ENCODE measurements at places on chromosomes 3 and 15.

GRCh38 chr3:130490241-130490640 is 26.7 kb upstream of the COL6A6 start:
- H3K4me3 ChIP-seq: no peak overlapping the region
- no peaks in the 10 kb centered on the region for H3K36me3 ChIP-seq
- H3K27ac ChIP-seq: no peak overlapping the region

DNA sequence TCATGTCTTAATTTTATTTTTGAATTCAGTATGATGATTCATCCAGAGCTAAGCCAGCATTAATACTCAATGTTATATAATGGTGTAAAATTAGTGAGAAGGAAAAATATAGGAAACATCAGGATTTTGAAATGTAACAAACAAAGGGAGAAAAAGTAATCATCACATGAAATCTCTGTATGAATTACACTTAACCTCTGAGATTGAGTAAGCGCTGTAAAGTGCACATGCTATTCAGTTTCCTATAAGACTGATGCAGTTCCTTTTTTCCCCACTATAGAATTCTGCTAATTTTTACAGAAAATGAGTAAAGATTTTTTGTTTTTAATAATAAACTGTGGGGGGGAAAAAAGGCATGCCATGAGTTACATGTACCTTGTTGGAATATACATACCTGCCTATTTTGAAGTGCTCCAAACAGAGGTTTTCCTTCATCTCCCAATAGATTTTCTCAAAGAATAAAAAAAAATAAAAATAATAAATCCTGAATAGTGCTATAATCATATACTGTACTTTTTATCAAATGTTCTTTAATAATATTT is 64.0 kb upstream of the TTBK2 start:
- no peak overlapping the region for H3K27ac ChIP-seq
- H3K4me1 ChIP-seq: no peaks in the 10 kb centered on the region
- DNase-seq: no peak
- H3K36me3 ChIP-seq: peaks cover 34% of the 10 kb centered on the region
- no peak overlapping the region for H3K4me3 ChIP-seq

- H3K4me3 ChIP-seq: no peak overlapping the region
- peaks cover 35% of the 10 kb centered on the region for H3K4me1 ChIP-seq
- DNase-seq: peak; percentile 80
- peaks cover 68% of the 10 kb centered on the region for H3K36me3 ChIP-seq
These were observed 8.6 kb downstream of the TFRC start for GRCh38 chr3:196073255-196073753.

GRCh38 chr15:29456255-29456654 is 186.6 kb upstream of the NSMCE3 start:
- H3K36me3 ChIP-seq: no peaks in the 10 kb centered on the region
- H3K27ac ChIP-seq: no peak overlapping the region
- DNase-seq: no peak
- H3K4me1 ChIP-seq: peaks cover 19% of the 10 kb centered on the region

- peaks cover 26% of the 10 kb centered on the region for H3K27me3 ChIP-seq
- H3K27ac ChIP-seq: no peak overlapping the region
- H3K36me3 ChIP-seq: no peaks in the 10 kb centered on the region
- DNase-seq: no peak
These were observed 90.7 kb downstream of the CHRD start for GRCh38 chr3:184470551-184470950.

GRCh38 chr3:5678248-5678647 is 490.7 kb downstream of the EDEM1 start:
- H3K4me1 ChIP-seq: no peaks in the 10 kb centered on the region
- no peaks in the 10 kb centered on the region for H3K36me3 ChIP-seq
- H3K4me3 ChIP-seq: no peak overlapping the region
- H3K27ac ChIP-seq: no peak overlapping the region
- no peaks in the 10 kb centered on the region for H3K27me3 ChIP-seq

DNA sequence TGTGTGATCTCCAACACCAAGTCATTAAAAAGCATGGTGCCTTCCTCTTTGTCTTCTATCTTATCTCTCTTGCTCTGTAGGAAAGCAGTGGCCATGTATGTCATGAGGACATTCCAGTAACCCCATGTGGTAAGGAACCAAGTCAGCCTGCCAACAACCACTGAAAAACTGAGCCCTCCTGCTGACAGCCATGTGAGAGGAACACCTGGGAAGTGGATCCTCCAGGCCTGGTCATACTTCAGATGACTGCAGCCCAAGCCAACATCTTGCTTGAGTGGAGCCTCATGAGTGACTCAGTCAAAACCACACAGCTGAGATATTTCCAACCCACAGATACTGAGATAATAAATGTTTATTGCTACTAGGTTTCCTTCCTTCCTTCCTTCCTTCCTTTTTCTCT is 597.3 kb downstream of the ZIC1 start:
- H3K4me3 ChIP-seq: no peak overlapping the region
- no peaks in the 10 kb centered on the region for H3K4me1 ChIP-seq

DNA sequence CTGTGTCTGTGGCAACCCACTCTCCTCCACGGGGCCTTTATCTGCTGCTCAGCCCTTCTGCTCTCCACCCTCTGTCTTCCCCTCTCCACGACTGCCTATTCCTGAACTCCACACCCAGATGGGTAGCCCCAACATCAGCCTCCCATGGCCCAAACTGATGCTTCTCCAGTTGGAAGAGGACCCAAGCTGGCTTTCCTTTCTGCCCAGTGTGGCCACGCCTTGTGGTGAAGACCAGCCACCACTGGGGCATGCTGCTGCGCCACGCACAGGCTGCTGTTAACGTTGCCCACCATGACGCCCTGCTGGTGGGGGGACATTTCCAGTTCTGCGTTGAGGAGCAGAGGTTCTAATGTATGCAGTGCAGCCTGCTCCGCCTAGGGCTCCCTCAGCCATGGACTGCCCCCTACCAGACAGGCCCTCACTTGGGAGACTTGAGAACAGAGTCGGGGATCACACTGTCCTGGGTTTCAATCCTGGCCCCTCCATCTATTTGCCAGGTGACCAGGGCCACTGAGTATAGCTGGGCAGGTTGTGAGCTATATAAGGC is 26.9 kb downstream of the CFAP100 start:
- no peak overlapping the region for H3K4me3 ChIP-seq
- H3K27ac ChIP-seq: no peak overlapping the region
- peaks cover 3% of the 10 kb centered on the region for H3K27me3 ChIP-seq
- peaks cover 2% of the 10 kb centered on the region for H3K36me3 ChIP-seq

DNA sequence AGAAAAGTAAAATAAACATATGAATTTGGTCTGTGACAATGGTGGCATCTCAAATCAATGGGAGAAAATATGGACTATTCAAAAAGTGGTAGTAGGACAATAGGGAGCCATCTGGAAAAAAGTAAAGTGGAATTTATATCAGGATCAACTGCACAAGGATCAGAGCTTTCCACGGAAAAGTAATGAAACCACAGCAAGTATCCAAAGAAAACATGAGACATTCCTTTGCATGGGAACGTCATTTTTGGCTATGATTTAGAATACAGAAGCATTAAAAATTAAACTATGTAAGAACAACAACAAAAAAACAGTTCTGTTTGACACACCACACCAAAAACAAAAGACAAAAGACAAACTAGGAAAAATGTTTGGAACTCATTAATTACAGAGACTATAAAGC is 18.7 kb downstream of the CRBN start:
- no peaks in the 10 kb centered on the region for H3K4me1 ChIP-seq
- H3K36me3 ChIP-seq: peaks cover 71% of the 10 kb centered on the region
- H3K4me3 ChIP-seq: no peak overlapping the region
- no peak for DNase-seq
- H3K27ac ChIP-seq: no peak overlapping the region

DNA sequence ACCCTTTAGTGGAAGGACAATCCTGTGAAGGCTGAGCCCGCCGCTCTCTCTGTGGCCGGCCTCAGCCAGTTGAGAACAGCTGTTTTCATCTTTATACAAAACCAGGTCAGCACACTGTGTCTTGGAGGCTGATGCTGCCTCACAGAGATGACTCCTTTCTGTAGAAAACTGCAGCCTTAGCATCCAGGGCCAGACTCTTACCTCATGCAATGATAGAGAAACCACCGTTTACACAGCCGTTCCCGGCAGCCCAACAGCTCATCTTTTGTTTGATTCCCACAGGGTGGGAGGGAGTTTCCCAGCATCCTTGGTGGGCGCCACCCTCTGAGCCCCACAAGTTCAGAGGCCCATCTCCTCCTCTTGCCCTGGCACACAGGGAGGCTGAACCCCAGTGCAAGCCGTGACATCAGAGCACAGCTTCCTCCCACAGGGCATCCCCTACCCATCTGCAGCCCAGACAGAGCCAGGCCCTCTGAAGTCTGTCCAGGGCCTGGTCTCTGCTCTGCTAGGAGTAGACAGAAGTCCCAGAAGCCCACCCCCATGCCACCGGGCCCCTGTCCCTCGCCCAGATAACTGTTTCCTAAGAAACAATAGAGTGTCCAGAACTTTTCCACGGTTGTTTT is 105.0 kb downstream of the LRRK1 start:
- H3K27ac ChIP-seq: no peak overlapping the region
- H3K4me1 ChIP-seq: no peaks in the 10 kb centered on the region
- no peaks in the 10 kb centered on the region for H3K27me3 ChIP-seq
- no peak overlapping the region for H3K4me3 ChIP-seq
- DNase-seq: peak; percentile 10

DNA sequence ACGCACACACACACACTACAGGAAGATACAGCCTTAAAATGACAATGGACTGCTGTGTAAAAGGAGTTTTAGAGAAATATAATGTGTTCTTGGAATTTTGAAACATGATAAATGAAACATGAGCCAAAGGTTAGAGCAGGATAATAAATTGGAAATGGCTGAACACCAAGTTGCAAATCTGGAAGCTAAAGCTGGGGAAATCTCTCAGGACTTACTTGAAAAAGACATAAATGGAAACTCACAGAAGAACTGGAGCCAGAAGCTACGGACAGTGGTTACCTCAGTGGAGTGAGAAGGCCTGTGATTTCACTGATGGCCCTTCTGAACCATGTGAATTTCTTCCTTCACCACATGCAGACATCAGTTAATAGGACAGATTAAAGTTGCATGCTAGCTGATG is 37.3 kb upstream of the ATP10A start:
- no peak for DNase-seq
- H3K27ac ChIP-seq: no peak overlapping the region
- H3K4me1 ChIP-seq: peaks cover 23% of the 10 kb centered on the region
- H3K4me3 ChIP-seq: no peak overlapping the region
- H3K36me3 ChIP-seq: no peaks in the 10 kb centered on the region
- no peaks in the 10 kb centered on the region for H3K27me3 ChIP-seq

DNA sequence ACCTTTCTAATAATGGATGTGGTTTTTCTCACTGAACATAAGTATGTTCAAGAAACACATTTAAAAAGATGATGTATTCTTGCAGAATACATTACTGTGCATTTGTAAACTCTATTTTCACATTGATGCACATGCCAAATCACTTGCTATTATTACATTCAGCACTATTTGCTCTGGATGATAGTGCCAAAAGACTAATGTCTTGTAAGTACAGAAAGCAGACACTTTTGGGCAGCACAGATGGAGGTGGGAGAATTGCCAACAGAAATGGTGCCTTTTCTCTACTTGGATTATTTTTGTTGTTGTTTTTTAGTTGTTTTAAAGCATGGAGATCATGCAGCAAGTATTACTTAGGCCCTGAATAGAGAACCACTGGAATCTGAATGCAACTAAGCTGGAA is 10.2 kb upstream of the FGF12 start:
- no peak overlapping the region for H3K4me3 ChIP-seq
- H3K4me1 ChIP-seq: no peaks in the 10 kb centered on the region
- H3K27me3 ChIP-seq: no peaks in the 10 kb centered on the region
- DNase-seq: no peak
- H3K27ac ChIP-seq: no peak overlapping the region

DNA sequence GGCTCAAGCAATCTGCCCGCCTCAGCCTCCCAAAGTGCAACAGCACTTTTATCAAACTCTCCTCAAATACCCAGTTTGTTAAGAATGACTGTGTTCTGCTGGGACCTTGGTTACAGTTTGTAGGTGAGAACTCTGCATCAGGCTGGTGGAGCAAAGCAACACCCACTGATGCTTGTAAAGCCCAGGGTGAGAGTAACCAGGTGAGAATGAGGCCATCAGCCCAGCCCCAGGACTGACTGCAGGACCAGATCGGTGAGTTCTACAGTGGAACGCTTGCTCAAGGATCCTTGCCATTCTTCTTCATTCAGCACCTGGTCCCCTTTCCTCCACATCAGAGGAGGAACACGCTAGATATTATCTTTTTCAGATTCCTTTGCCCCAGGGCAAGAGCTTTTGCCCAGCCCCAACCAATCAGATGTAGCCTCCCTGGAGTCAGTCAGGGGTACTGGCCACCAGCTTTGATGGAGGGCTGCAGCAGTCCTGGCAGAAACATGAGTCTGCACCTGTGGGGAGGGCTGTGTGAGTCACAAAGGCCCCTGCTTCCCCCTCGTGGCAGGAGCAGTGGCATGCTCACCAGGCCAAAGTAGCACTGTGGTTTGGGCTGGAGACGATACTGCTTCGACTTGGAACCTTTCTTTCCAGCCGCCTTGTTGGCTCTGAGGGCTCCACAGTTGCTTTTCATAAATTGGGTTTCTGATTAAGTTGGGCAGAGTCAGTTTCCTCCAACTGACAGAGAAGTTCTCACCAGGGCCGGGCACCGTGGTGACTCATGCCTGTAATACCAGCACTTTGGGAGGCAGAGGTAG is 3.5 kb upstream of the SHISA5 start:
- H3K36me3 ChIP-seq: no peaks in the 10 kb centered on the region
- H3K27me3 ChIP-seq: peaks cover 6% of the 10 kb centered on the region
- peaks cover 53% of the 10 kb centered on the region for H3K4me1 ChIP-seq

- no peaks in the 10 kb centered on the region for H3K36me3 ChIP-seq
- no peak for DNase-seq
- no peak overlapping the region for H3K27ac ChIP-seq
- no peaks in the 10 kb centered on the region for H3K4me1 ChIP-seq
These were observed 193.1 kb downstream of the MEIS2 start for GRCh38 chr15:36907295-36907694.

DNA sequence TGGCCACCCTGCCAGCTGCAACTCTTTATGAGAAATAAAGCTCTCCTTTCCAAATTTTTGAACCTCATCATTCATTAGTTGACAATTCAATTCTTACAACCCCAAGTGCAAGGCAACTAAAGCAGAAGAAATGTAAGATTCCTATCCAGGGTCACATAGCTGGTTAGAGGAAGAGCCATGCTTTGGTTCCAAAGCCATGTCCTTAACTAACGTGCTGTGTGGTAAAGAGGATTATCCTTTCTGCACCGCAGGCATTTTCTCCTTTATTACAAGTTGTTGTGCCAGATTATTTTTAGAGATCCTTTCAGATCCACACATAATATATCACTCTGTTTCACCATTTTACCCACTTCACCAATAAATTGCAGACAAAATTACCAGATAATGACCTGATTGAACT is 36.5 kb downstream of the TM4SF18 start:
- H3K4me3 ChIP-seq: no peak overlapping the region
- no peak overlapping the region for H3K27ac ChIP-seq
- H3K27me3 ChIP-seq: peaks cover 17% of the 10 kb centered on the region
- no peak for DNase-seq

DNA sequence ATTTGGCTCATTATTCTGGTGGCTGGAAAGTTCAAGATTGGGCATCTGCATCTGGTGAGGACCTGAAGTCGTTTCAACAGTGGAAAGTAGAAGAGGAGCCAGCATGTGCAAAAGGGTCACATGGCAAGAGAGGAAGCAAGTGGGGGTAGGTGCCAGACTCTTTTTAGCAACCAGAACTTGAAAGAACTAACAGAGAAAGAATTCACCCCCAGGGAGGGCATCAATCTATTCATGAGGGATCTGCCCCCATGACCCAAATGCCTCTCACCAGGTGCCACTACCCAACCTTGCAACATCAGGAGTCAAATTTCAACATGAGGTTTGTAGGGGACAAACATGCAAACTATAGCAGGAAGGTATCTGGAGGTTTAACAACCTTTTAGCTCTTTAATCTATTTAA is 10.3 kb upstream of the RYK start:
- no peak for DNase-seq
- peaks cover 48% of the 10 kb centered on the region for H3K27me3 ChIP-seq

All from activated CD8-positive, alpha-beta T cell treated with anti-CD3 and anti-CD28 coated beads, Interleukin-2, amount 10 ng/mL, durations not matched to agents 7 days and 5 days (primary cell).